Activated CD8-positive, alpha-beta memory T cell treated with anti-CD3 and anti-CD28 coated beads for 24 hours (primary cell): ENCODE measurements at places on chromosomes 16 and 17.
A peak's percentile ranks its signal among the peaks of the same experiment; 100 is the strongest.

- DNase-seq = no peak
Measured at GRCh38 chr16:29806099-29806579, at the start of gene MAZ. Gene MAZ (plus strand): TSS chr16:29806529. CDS start chr16:29806702, 173 bp downstream.

DNA sequence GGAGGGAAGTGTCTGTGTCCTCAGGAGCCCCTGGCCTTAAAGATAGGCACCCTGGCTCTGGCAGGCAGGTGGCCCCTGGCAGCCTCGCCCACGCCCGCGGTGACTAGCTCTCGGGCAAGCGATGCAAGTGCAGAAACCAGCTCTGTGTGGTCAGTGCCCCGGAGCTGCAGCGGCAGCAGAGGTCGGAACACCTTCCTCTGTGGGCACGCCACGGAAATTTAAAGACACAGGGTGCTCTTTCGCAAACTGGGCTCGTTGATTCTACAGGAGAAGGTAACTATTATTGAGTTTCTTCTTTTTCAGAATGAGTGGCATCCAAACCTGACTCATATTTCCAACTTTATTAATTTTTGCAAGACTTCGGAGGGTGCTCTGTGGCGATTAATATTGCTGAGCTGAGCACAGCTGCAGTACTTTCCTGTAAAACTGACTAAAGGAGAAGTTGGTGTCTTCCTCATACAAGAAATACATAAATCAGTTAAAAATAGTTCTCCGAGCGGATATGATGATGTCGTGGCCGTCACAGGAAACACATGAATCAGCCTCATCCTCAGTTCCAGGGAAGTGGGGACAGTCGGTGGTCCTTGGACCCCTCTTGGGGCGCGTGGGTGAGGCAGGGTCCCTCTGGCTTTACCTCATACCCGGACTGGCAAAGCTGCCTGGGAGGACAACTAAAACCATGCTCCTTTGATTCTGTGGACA lies 120.2 kb downstream of the METRNL start:
- peak; percentile 83 for DNase-seq

GRCh38 chr16:85200471-85201278 lies 88.4 kb upstream of the CIBAR2 start:
- DNase-seq = no peak

GRCh38 chr17:15436473-15437302 lies 30.7 kb downstream of the CDRT4 start:
- DNase-seq = peak; percentile 59

DNA sequence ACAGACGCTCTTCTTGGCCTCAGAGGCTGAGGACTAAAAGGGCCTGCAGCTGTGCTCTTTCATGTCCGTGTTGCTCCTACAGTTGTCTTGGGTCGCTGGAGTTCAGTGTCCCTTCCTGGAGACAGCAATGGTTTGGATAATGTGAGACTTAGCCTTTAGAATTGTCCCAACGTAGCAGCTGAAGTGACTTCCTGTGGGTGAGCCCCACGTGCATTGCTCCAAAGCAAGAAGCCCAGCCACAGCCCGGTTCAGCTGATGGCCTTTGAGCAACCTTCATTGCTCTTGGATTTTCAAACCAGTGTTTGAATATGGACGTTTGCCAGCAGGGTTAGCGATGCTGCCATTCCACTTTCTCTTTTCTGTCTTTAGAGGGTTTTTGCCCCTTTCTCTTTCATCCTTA lies 19.7 kb downstream of the TMEM11 start:
- DNase-seq = no peak

- DNase-seq = no peak
Measured at GRCh38 chr16:31485571-31485970, 2.6 kb downstream of the SLC5A2 start.

GRCh38 chr17:62876673-62877405 lies 68.7 kb upstream of the MARCHF10 start:
- no peak for DNase-seq

DNA sequence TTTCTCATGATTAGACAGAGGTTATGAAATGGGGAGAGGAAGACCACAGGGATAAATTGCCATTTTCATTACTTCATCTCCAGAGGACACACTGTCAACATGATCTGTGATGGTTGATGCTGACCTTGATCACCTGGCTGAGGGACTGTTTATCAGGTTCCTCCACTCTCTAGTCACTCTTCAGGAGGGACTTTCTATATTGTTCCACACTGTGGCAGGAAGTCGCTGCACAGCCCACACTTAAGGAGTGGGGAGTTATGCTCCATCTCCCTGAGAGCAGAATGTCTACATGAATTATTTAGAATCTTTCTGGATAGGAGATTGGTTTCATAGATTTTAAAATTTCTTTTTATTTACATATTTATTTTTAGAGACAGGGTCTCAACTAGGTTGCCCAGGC lies 46.7 kb downstream of the CYB5B start:
- DNase-seq = no peak

DNA sequence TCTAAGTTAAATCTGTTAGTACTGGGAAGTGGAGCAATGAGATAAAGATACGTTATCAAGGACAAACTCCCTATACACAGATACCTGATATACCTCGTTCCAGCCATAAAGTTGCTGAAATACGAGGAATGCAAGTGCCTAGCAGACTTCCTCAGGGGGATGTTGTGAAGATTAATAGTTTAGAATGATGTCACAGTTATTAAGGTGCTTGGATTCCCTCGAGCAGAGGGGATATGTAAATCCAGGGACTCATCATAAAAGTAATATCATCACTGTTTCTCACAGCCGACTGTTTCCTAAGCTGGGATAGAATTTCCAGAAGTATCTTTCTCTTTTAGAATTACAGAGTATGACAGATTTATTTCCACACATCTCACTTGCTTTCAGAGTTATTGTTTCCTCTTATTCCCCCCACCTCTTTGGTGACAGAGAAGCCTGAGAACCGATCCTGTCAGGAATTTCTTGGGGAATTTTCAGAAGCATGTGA lies 28.4 kb upstream of the ZFHX3 start:
- DNase-seq = no peak
